Activated CD8-positive, alpha-beta T cell treated with anti-CD3 and anti-CD28 coated beads, Interleukin-2, amount 10 ng/mL, durations not matched to agents 7 days and 5 days (primary cell): ENCODE measurements at places on chromosomes 1 and 21.
A peak's percentile ranks its signal among the peaks of the same experiment; 100 is the strongest.

DNA sequence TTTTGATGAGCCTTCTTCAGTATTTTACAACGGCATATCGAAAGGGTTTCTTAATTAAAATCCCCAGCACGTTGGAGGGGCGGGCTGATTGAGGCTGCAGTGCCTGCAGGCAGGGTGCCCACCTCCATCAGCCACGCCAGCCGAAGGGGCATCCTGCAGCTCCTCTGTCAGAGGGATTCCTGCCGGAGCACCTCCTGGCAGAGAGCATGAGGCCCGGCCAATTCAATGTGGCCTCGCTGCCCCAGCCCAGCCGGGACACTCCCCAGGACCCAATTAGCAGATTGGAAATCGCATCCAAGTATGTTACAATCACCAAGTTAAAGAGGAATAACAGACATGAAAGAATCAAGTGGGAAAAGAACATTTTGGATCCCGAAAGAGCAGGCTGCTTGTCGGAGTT is 216.6 kb downstream of the ST6GALNAC3 start:
- DNase-seq, result no peak
- H3K27me3 ChIP-seq, result no peaks in the 10 kb centered on the region
- H3K4me3 ChIP-seq, result no peak overlapping the region
- H3K4me1 ChIP-seq, result peaks cover 49% of the 10 kb centered on the region
- no peak overlapping the region for H3K27ac ChIP-seq

DNA sequence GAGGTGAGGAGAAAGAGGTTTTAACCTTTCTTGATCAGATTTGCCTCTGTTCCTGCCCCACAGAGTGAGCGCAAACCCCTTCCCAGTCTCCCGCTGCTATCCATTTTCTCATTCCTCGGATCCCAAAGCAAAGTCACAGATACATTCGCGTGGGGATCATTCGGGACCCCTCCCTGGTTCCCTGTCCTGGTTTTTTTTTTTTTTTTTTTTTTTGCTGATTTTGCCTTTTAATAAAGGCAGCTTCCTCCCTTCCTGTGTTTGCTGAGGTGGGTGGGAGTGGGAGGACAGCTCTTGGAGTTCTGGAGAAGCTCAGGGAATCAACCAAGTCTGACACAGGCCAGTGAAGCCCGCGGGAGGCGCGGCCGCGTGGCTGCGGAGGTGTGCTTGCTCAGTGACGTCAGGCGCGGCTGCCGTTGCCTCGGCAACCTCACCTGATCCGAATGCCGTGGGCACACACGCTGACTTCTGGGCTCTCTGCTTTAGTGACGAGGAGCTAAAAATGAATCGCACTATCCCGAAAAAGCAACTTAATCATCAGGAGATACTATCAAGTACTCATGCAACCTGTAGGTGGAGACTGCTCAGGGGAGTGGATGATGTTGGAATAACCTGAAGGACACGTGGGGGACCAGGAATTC is 106.4 kb downstream of the TBX19 start:
- peak overlapping the region; percentile 32 for H3K4me3 ChIP-seq
- peaks cover 11% of the 10 kb centered on the region for H3K27me3 ChIP-seq
- H3K4me1 ChIP-seq, result peaks cover 18% of the 10 kb centered on the region
- no peaks in the 10 kb centered on the region for H3K36me3 ChIP-seq
- H3K27ac ChIP-seq, result peak overlapping the region; percentile 54
- DNase-seq, result peak; percentile 75

DNA sequence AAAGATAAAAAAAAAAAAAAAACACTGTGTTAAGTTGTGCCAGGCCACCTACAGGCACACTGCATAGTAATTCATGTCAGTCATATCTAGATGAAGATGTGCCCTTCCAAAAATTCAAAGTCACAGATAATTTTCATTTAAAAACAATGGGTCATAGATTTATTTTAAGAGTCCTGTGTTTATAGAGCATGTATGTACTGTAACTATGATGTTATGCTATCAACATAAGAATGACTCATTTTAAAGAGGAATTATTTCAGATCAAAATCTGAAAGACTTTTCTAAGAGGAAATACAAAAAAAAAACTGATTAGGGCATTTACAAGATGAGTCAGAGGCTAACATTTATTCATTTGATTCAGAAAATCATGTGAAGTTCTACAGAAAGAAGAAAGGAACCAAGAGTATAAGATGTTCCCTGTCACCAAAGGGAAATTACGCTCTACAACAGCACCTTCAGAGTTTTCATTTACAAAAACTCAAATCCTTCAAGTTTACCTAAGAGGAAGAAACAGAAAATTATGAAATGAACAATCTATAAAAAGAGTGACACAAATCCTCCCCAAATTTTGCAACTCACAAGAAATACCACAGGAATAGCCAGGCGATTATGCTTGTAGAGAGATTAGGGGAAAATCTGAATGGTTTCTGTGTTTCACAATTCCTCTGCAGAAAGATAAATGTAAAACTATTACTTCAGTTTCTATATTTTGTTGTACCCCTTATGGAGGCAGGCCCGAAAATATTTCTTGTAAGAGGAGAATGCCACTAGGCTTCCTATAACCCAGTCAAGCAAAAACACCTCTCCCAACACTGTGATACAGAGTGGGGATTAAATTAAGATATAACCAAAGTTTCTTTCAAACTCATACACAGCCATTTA is 13.8 kb downstream of the TP53BP2 start:
- H3K4me1 ChIP-seq, result peaks cover 26% of the 10 kb centered on the region
- no peak for DNase-seq
- H3K4me3 ChIP-seq, result peak overlapping the region; percentile 2
- peaks cover 4% of the 10 kb centered on the region for H3K36me3 ChIP-seq

DNA sequence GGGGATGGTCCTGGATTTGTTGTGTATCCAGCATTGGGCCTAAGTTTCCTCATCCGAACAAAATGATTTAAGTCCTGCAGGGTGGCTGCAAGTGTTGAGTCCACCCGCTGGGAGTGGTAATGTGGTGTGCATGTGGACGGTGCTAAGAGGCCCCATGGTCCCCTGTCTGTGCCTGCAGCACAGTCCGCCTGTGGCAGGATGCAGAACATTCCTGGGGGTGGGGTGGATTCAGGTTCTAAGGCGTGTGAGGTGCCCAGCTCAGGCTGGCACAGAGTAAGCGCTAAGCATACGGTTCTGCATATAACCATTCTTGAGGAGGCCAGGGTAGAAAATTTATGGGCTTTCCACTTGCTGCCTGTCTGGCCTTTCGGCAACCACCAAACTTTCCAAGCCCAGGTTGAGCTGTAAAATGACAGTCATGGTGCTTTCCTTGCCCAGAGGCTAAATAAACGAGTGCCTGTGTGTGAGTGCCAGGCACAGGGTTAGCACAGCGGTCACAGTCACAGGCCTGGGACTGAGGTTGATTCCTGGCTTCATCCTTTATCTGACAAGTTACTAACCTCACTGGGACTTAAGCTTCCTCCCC is 30.7 kb downstream of the SLC2A1 start:
- H3K4me3 ChIP-seq, result no peak overlapping the region
- peaks cover 90% of the 10 kb centered on the region for H3K4me1 ChIP-seq
- DNase-seq, result no peak
- no peaks in the 10 kb centered on the region for H3K27me3 ChIP-seq
- peak overlapping the region; percentile 97 for H3K27ac ChIP-seq

DNA sequence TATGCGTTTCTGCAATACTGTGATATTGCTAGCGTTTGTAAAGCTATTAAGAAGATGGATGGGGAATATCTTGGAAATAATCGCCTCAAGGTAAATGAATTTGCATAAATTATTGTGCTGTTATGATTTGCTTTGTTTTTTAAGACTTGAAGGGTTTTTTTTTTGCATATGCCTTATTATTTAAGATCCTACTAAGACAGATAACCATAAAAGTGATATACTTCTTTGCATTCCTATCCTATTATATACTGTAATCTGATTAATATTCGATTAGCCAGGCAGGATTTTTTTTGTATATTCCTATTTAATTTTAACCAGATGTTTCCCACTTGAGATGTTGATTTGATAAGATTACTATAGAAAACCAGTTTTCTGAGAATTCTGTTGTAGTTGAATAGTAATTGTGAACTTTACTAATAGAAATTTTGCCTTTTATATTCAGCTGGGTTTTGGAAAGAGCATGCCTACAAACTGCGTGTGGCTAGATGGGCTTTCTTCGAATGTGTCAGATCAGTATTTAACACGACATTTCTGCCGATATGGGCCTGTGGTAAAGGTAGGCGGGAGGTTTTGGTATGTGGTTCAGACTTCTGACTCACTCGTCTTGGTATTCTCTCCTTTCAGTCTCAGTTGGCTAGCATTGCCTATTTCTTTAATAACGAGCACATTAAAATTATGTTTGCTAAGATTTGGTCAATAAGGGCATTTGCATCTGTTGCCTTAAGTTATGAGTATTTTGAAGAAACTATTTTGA is 56.8 kb downstream of the ZBTB17 start:
- peak overlapping the region; percentile 23 for H3K4me3 ChIP-seq
- H3K27ac ChIP-seq, result peak overlapping the region; percentile 41
- peaks cover 41% of the 10 kb centered on the region for H3K4me1 ChIP-seq
- H3K27me3 ChIP-seq, result no peaks in the 10 kb centered on the region

DNA sequence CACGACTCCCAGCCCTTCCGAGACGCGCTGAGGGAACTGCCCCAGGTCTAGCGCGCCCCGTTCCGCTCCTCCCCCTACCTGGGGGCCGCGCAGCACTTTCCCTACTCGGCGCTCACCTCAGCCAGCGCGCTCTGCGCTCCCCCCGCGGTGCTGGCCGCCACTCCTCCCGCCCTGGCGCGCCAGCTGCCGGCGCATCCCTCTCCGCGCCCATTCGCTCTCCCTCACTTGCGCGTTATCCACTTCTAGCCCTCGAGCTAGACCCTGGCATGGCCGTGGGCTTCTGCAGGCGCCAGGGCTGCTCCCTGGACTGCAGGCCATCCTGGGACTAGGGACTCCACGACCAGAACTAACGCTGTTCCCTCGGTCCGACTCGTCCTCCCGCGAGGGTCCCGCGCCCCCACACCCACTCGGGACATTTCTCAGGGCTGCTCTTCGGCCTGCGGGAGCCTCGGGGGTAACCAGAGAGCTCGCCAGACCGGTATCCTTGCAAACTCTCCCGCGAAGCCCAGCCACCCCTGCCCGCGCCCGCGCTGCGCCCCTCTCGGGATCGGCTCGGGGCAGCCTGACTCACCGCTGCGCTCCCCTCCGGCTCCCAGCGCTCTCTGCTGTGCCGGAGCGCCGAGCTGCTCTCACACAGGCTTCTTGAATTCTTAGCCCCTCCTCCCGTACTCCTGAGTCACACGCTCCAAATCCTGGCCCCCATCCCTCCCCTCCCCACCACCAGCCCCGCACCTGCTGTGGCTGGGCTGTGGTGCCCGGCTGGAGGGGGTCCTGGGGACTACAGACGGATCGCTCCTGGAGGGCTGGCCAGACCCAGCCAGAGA is at the start of gene NGF:
TSS of gene NGF (minus strand) at position 617 of the 824 bp plus-strand sequence. CDS start 51,454 bp downstream, outside the sequence.
- no peaks in the 10 kb centered on the region for H3K4me1 ChIP-seq
- DNase-seq, result no peak
- H3K27me3 ChIP-seq, result peaks cover 28% of the 10 kb centered on the region
- H3K36me3 ChIP-seq, result no peaks in the 10 kb centered on the region
- H3K27ac ChIP-seq, result no peak within 1 kb of the TSS

DNA sequence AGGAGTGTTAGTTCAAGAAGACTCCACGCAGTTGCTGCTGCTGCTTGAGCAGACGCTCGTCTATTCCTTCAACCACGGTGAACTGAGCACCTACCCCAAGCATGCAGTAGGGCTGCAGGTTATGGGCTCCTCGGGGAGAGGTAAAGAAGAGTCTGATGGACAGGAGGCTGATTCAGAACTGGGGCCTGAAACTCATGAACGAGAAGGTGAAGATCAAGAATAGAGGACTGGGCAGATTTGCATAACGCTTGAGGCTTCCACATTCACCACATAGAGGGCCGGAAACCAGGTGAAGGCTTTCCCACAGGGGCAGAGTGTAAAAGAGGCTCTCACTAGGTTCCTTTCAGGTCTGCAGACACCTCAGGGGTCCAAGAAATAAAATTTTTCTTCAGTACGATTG is 9.1 kb downstream of the ABCA4 start:
- H3K36me3 ChIP-seq, result no peaks in the 10 kb centered on the region
- peaks cover 30% of the 10 kb centered on the region for H3K27me3 ChIP-seq
- no peak overlapping the region for H3K4me3 ChIP-seq
- no peaks in the 10 kb centered on the region for H3K4me1 ChIP-seq

DNA sequence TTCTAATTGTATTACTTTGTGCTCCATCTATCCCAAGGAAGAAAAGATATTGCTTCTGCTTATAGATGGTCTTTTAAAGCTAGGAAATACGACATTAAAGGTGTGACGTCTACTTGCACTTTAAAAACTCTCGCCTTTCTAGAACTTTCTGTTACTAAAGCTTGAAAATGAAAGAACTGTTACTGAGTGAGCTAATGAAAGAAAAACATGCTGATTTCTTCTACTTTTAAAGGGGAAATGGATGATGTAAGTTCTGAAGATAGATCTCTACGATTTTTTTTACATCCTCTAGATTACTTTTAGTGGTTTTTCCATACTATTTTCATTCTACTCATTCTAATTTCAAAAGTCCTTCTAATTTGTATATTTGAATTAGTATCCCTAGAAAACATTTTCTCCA is 387.5 kb downstream of the USP25 start:
- no peak overlapping the region for H3K4me3 ChIP-seq
- H3K36me3 ChIP-seq, result no peaks in the 10 kb centered on the region
- no peak overlapping the region for H3K27ac ChIP-seq

DNA sequence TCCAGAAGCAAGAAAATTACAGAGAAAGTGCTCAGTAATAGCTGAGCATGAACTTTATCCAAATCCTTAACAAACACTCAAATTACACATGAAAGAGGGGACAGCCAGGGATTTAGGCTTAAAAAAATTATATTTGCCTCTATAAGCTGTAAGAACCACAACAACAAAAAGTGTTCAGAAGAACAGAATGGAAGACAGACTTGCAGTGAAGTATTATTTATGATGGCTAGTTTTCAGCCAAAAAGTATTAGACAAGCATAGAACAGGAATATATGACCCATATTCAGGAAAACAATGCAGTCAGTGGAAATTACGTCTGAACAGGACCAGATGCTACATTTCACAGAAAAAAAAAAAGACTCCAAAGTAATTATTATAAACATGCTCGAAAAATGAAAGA is 1246.3 kb downstream of the NCAM2 start:
- H3K36me3 ChIP-seq, result no peaks in the 10 kb centered on the region
- no peaks in the 10 kb centered on the region for H3K27me3 ChIP-seq
- H3K4me1 ChIP-seq, result no peaks in the 10 kb centered on the region
- H3K4me3 ChIP-seq, result no peak overlapping the region
- H3K27ac ChIP-seq, result no peak overlapping the region

GRCh38 chr1:9382643-9383491 is 90.2 kb downstream of the SPSB1 start:
- H3K4me1 ChIP-seq, result no peaks in the 10 kb centered on the region
- DNase-seq, result no peak
- H3K27me3 ChIP-seq, result peaks cover 8% of the 10 kb centered on the region
- no peaks in the 10 kb centered on the region for H3K36me3 ChIP-seq
